ENCODE measurements at places on chromosomes 12 and 14.

DNA sequence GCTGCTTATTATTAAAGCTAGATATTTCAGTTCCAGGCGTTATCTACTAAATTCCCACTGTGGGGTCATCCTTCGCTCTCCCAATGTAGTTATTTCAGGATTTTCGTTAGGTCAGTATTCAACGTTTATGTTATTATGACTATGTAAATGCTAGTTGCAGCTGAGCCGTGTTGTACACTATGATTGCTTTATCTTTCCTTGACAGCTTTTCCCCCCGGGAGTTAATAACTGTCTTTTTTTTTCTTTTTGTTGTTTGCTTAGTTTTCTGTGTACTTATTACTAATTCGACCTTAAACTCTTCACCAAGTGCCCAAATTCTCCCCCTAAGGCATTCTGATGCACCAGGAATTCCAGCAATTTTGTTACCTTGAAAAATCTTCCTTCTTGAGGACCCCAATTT is 48.5 kb downstream of the SUDS3 start:
- DNase-seq, result no peak

- no peak for DNase-seq
Measured at GRCh38 chr12:109480356-109480755, 2.9 kb downstream of the UBE3B start.

GRCh38 chr12:5083955-5084849 is 40.5 kb downstream of the KCNA5 start:
- DNase-seq, result peak; percentile 73

DNA sequence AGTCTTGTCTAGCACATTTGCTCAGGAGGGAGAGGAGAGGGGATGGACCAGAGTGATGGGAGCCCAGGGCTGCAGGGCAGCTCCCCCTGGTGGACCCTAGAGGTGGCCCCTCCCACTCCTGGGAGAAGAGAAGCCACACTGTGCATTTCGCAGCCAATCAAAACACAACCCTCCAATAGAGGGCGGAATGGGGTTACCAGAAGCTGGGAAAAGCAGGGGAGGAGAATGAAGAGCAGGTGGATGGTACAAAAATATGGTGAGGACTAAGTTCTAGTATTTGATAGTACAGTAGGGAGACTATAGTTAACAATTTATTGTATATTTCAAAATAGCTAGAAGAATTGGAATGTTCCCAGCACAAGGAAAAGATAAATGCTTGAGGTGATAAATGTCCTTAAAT is 23.6 kb downstream of the VASH1 start:
- peak; percentile 82 for DNase-seq

DNA sequence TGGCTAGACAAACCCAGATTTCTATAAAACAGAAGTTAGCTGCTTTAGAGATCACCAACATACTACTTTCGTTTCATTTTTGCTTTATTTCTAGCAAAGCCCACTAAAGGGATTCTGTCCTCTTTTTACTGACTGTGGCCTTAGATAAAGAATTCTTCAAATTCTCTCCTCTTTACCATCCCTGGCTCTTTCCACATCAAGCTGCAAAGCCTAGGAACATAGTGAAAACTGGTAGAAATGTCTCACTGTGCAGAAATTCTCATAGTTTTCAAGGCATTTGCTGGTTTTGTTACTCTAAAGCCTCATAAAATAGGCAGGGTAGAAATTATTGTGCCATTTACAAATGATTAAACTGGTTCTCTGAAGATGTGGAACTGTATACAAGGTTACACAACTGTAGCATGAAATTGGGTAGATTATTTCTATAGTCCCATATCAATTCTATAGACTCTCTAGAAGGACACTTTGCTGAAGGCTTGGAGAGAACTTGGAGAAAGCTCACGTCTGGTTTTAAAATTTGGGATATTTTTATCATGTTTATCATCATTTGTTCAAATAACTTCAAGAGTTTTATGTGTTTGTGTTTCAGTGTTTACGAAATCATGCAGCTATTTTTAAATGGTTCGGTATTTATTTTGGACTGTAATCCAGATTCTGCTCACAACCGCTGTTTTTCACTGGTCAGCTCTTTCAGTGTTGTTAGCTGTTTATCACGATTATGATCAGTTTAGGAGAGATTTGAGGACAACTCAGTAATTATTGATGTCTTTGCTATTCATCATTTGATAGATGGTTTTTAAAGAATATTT is 36.7 kb upstream of the CSRP2 start:
- DNase-seq, result no peak

DNA sequence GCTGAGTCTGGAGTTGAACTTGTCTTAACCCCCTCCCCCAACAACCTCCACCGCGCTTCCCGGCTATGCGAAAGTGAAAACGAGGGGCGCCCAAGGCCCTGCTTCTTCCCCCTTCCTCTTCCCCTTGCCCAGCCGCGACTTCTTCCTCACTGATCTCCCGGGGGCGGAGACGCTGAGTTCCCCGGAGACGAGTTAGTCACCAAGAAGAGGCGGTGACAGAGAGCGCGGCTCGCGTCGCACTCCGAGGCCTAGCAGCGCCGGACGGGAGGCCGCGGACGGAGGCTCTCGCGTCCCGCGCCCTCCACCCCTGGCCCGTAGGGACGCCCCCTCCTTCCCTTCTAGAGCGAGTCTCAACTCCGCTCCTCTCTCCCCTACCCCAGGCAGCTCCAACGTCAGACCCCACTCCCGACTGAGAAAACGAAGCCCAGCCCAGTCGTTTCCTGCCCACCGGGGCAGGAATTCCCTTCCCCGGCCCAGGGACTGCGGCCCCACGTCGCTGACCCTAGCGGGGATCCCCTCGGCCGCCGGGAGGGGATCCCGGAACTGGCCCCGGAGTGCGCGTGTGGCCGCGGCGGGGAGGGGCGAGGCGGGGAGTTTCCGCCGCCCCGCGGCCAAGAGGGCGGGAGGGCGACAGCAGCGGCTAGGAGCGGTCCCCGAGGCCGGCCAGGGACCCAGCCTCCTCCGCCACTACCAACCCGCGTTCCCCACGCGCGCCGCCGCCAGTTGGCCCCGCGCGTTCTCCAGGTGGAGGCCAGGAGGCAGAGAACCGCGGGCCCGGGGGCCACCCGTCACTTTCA is 1.4 kb downstream of the BAZ1A start:
- DNase-seq, result peak; percentile 85

- no peak for DNase-seq
Measured at GRCh38 chr14:61430066-61430757, 108.8 kb downstream of the PRKCH start.

- DNase-seq, result no peak
Measured at GRCh38 chr12:51000245-51000644, 25.9 kb downstream of the SLC11A2 start.

GRCh38 chr12:93366422-93366821 is 11.3 kb upstream of the NUDT4 start:
- DNase-seq, result no peak

DNA sequence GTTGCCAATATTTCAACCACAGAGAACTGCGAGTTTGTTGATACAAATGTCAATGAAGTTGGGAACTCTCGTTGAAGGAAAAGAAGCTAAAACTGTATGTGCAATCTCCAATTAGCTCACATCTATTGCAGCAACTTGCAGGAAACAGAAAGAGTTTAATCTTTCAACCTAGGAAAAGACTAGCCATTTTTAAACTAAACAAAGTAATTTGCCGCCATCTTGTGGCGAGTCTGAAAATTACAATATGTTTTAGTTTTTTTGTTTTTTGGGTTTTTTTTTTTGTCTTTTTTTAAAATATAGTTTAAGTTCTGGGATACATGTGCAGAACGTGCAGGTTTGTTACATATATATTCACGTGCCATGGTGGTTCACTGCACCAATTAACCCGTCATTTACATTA is 131.2 kb upstream of the FOXG1 start:
- DNase-seq, result no peak

DNA sequence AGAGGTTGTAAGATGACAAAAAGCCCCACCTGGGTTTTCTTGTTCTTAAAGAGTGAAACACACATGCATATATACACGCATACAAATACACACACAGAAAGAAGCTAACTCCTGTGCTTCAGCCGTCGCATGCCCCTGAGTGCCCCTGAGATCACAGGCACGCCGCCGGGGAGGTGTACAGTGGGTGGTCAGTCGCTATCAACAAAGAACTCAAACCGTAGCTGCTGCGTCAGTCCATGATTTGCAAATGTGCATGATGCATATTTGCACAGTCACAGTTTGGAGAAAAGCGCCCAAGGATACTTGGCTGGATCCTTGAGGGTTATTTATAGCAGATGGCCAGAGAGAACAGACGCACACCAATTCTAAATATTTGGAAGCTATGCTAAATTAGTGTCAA is 206.9 kb downstream of the TMEM132D start:
- no peak for DNase-seq

- no peak for DNase-seq
Measured at GRCh38 chr12:75471902-75472890, 8.4 kb upstream of the GLIPR1 start.

- DNase-seq, result no peak
Measured at GRCh38 chr14:103535891-103536565, 7.0 kb downstream of the TRMT61A start.

- DNase-seq, result no peak
Measured at GRCh38 chr12:122250047-122250446, 16.2 kb downstream of the VPS33A start.

- no peak for DNase-seq
Measured at GRCh38 chr12:44626883-44627282, 249.2 kb downstream of the NELL2 start.

- DNase-seq, result no peak
Measured at GRCh38 chr12:52673217-52673616, 7.0 kb downstream of the KRT1 start.

DNA sequence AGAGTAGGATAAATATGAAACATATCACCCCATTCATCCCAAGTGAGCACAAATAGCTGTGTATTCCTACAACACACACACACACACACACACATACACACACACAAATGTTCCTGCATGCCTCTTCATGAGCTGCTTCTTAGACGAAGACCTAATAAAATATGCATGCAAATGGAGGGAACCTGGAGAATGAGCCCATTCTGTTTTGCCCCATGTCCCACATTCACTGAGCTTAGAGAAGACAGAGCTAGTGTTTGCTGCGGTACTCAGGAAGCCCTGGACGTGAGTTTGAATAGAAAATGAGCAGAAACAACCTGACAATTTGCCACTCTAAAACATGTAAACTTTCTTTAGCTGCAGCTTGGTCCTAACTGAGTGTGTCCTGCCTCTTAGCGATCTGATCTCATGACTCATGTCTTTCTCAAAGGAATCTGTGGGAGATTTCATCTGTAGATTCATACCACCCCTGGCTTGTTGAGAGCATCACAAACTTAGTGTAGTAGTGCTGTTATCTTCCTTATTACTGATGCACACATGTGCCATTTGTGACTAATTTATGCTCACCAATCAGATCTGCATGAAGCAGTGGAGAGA is 86.8 kb downstream of the ITPR2 start:
- DNase-seq, result peak; percentile 15

DNA sequence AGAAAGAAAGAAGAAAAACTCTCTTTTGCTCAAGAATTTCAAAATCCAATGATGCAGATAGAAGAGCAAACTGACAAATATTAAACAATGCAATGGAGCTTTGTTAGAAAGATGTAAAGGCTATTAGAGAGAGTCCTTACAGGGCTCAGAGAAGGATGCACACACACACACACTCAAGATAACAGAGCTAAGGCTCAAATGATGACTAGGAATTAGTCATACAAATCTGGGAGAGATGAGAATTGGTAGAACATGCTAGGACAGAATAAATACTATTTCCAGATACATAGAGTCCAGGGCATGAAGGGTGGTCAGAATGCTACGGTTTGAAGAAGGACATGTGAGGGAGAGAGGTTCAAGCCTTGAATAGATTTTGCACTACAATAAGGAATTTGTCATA is 650.1 kb upstream of the MDGA2 start:
- DNase-seq, result no peak

- no peak for DNase-seq
Measured at GRCh38 chr14:77649326-77649725, 32.9 kb upstream of the SPTLC2 start.

- DNase-seq, result no peak
Measured at GRCh38 chr12:43208627-43209026, 343.4 kb downstream of the ADAMTS20 start.

- no peak for DNase-seq
Measured at GRCh38 chr14:28896337-28896736, 129.8 kb downstream of the FOXG1 start.

GRCh38 chr12:80884651-80885050 is 53.1 kb downstream of the LIN7A start:
- DNase-seq, result no peak

DNA sequence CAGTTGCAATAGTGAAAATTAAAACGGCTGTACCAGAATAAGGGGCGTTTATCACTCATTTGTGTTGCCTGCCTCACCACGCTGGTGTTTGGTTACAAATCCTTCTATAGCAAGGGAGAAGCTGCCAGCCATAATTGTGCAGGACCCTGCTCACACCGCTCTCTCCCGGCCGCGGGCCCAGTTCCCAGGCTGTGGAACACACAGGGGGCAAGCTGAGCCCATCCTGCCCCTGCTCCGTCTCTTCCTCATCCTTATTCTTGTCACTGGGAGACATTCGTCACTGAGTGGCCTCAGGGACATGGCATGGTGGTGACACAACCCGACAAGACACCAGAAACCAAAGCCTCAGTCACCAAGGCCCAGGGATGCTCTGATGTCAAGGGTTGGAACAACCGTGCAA is 116.3 kb upstream of the FKBP4 start:
- DNase-seq, result no peak

GRCh38 chr12:132909030-132909368 is 21.6 kb upstream of the CHFR start:
- DNase-seq, result no peak

- no peak for DNase-seq
Measured at GRCh38 chr12:3229577-3229976, 152.4 kb downstream of the TSPAN9 start.

DNA sequence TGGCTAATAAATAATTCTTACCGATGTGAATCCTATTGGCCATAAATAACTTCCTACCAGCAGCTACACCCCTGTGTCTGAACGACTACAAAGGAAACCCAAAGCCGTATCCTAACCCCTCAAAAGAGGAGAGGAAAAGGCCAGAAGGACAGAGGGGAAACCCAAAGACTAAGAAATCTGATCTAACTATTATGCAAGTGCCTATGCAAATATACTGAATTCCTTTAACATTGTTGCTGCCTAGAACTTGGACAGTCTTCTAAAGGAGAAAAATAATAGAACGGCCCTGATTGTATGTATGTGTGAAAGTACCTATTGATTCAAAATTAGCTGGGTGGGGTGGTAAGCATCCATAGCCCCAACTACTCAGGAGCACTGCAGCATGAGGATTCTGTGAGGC is 997 bp downstream of the PLEKHG7 start:
- DNase-seq, result no peak

- no peak for DNase-seq
Measured at GRCh38 chr14:72699852-72700257, 194.0 kb downstream of the DPF3 start.

DNA sequence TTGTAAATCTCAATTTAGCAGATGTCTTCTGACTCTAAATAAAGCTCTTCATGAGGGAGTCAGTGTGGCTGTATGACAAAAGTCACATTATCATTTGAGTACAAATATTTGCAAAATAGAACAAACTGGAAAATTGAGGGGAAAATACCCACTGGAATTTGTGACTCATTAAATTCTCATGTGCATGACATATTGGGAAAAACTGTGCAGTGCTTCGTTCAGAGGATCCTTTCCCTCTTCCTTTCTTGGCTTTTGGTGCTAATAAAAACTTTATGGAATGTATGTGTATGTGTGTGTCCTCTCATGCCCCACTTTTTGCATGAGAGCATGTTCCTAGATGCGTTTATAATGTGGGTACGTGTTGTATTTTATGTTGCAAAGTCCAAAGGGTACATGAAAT is 267.8 kb downstream of the KTN1 start:
- DNase-seq, result no peak

GRCh38 chr14:72924337-72924736 is 1.9 kb upstream of the DCAF4 start:
- DNase-seq, result no peak

Measured in GM10248 (cell line).